ENCODE measurements at places on chromosomes 13 and 19. TPM values are rescaled to one million over a fixed set of nuclear protein-coding genes. Genes with fewer than 3 reads are reported as not detected.

DNA sequence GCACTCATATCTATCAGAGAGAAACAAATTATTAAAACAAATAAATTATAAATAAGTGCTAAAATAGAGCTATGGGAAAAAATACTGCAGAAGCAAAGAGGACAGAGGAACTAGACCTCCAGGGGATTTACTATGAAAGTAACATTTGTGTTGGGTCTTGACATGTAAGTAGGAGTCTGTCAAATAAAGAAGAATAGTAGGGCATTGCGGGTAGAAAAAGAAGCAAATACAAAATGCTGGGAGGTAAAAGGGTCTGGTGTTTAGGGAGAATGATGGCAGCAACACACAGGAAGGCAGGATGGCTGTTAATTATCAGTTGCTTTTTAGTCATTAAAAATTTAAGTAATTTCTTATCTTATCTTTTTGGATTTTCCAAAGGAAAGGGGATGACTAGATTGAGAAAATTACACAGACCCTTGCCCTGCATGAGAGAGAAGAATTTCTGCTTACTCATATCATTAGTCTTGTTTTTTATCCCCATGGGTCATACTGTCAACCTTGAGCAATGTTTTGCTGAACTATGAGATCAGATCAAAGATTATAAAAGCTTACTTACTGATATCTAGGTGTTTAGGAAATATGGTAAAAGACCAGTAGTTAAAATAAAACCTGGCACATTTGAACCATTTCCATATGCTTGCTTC is 472.7 kb downstream of the DIAPH3 start:
- peak; percentile 47 for DNase-seq

DNA sequence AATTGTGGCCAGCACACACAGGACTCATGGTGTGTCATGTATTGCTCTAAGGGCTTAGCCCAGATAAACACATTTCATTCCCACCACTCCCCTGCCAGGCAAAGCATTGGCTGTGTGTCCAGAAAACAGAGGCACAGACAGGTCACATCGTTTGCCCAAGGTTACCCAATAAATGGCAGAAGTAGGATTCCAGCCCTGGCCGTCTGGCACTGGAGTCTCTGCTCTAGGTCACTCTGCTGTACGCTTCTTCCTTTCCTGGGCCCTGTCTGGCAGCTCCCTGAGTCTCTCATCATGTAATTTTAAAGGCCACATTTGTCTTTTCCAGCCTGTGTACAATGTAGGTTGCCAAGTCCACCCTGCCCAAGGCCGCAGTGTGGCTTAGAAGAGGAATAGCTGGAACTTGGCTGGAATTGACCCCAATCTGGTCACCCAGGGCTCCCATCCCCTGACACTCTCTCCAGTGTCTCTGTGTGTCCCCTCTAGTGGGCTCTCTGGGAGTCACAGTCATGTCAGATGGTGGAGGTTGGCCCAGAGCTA is 264.5 kb upstream of the TSHZ3 start:
- no peak for DNase-seq

Gene EDDM13
- total RNA-seq: not detected

Gene AMER2
- total RNA-seq: not detected

Gene MEIOSIN
- total RNA-seq: not detected

- DNase-seq: no peak
These were observed 11.7 kb downstream of the CYTH2 start for GRCh38 chr19:48480558-48481500.

- no peak for DNase-seq
These were observed 20.5 kb downstream of the ELL start for GRCh38 chr19:18501351-18501750.

Gene MBD3L2
- total RNA-seq: not detected

DNA sequence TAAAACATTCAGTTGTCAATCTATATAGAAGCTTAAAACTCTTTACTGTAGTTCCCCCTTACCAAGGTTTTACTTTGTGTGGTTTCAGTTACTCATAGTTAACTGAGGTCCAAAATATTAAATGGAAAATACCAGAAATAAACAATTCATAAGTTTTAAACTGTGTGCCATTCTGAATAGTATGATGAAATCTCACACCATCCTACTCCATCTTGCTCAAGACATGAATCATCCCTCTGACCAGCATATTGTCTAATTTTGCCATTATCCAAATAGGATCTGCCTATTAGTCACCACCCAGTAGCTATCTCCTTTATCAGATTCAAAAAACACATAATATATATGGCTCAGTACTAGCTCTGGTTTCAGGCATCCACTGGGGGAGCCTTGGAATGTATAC is 22.4 kb downstream of the ZNF571 start:
- no peak for DNase-seq

GRCh38 chr13:31764556-31764955 is 25.2 kb downstream of the RXFP2 start:
- DNase-seq: no peak

DNA sequence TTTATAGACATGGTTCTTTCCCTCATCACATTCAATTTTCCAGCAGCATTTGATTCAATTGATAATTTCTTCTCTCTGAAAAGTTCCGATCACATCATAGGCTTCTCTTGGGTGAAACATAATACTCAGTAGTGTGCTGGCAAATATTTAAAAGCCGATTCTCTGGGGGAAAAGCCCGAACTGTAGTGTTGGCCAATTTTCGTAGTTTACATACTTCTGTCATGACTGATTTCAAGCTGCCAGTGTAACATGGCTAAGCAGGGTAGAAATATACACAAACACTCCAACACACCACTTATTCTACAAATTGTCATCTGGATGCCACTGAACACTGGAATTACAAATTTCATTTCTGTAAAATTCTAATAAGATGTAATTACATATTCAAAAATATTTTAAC is 56.1 kb upstream of the FREM2 start:
- DNase-seq: no peak
